Non-pigmented ciliary epithelial cell (primary cell): ENCODE measurements at places on chromosomes 12 and 14.
A peak's percentile ranks its signal among the peaks of the same experiment; 100 is the strongest.

- DNase-seq = no peak
Observed at GRCh38 chr12:54082397-54082892, 28.8 kb downstream of the HOXC4 start.

DNA sequence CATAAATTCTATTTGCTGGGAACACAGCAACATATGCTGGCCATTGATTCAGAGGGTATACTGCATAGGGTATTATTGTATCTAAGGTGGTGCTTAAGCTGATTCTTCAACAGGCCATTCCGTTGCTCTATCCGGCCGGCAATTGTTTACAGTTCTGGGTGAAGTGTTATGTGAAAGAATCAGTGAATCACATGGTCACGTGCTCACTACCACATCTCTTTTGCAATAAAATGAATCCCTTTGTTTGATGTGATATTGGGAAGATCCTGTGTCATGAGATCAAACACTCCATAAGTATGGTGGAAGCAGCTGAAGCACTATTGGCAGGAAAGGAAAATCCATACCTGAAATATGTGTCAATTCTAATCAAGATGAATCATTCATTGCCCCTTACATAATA lies 7.6 kb upstream of the USP15 start:
- DNase-seq = no peak

DNA sequence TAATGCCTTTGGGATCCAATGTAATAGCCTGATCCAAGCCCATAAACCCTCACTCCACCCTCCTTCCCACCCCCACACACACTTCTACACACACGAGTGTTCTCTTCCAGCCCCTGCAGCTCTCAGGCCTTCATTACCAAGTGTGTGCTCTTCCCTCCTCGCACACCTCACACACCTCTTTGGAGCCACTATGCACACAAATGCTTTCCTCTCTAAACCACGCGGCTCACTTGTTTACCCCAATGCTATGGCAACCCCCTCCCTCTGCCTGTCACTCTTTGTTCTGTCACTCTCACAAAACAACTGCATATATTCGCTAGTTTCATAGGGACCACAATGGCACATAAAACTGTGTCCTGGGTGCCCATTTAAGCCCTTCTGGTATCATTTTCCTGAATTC lies 35.1 kb downstream of the PPP2R5E start:
- DNase-seq = no peak

- DNase-seq = no peak
Observed at GRCh38 chr12:32183650-32184049, 77.0 kb downstream of the BICD1 start.

DNA sequence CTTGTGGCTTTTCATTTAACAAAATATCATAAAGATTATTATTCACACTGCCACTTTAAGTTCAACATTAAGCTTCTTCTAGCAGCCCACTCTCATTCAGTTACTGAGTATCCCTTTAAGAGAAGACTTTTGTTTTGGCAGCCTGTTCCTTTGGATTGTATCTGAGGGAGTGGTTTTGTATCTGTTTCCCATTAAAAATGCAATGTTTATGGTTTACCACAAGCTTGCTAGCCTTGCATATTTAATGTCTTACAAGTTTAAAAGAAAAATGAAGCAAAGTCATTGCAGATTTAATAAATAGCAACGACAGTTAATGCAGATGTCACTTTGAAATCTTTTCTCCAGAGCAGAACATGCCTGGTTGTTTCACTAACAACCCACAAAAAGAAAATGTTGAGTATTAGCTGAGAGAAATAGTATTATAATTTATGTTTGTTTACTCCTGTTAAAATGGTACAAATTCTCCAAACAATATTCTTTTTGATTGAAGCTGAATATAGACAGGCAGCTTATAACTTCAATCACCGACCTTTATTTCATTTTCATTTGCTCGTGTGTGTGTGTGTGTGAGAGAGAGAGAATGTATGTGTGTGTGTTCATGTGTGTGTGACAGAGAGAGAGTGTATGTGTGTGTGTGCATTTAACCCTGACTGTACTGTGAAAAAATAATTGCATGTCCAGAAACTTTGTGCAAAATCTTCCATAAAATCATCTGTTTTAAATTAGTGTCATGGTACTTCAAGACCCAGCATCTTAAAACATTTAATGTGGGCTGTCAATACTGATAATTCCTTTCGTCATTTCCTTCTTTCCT lies 1.8 kb downstream of the DCN start:
- DNase-seq = no peak

DNA sequence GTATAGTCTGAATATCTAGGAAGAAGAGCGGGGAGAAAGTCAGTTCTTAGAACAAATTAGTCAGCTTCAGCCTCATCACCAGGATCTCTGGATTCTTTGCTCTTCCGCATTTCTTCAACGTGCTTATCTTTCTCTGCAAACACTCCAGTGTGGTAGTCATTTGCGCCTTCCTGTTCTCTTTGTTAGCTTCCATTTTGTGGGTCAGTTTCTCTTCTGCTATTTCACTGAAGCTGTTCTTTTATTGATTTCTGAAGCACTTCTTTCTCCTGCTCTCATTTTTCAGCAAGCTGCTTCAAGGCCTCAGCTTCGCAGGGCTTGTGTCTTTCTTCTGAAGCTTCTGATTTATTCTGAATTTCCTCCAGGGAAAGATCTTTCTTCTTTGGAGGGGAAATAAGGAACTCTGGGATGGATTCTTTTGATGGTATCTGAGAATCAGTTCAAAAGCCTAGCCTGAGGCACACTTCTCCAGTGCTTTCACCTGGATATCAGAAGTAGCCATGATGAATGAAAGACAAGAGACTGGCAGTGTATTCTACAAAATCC lies 13.5 kb downstream of the AMN1 start:
- no peak for DNase-seq

GRCh38 chr12:47801170-47801903 lies 18.4 kb downstream of the HDAC7 start:
- no peak for DNase-seq

- no peak for DNase-seq
Observed at GRCh38 chr12:13080266-13080665, 23.2 kb downstream of the GSG1 start.

- DNase-seq = no peak
Observed at GRCh38 chr12:53190108-53190729, 9.5 kb upstream of the CSAD start.

- no peak for DNase-seq
Observed at GRCh38 chr12:104333692-104334255, 30.2 kb downstream of the EID3 start.

DNA sequence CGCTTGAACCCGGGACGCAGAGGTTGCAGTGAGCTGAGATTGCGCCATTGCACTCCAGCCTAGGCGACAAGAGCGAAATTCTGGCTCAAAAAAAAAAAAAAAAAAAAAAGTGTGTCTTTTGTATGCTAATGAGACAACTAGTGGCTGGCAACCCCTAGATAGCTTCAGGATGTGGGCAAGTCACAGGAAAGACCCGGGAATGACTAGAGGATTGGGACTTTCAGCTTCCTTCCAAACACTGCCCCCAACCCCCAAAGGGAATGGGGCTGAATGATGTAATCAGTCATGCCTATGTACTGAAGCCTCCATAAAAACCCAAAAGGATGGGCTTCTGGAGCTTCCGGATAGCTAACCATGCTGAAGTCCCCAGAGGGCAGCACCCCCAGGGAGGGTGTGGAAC lies 28.6 kb downstream of the USP44 start:
- DNase-seq = no peak

GRCh38 chr14:95098984-95099599 lies 58.2 kb downstream of the DICER1 start:
- no peak for DNase-seq

GRCh38 chr12:124797321-124797720 lies 66.3 kb downstream of the SCARB1 start:
- DNase-seq = no peak

DNA sequence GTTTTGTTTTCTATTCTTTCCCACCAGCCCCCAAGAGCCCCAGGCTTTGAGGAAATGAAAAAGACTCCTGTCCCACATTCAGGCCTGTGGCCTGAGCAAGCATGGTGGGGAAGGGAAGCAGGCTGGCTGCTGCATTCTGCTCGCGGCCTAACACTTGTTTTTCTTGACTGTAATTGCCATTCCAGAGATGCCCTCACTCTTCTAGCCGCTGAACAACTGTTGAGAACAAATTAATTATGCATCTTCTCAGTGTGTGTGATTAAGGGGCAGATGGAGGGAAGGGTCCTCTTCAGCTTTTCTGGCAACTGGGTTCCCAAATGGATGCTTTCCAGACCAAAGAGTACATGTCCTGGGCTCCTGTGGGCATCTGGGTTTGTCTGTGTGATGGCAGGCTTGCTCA lies 43.3 kb downstream of the ADCK1 start:
- DNase-seq = no peak

DNA sequence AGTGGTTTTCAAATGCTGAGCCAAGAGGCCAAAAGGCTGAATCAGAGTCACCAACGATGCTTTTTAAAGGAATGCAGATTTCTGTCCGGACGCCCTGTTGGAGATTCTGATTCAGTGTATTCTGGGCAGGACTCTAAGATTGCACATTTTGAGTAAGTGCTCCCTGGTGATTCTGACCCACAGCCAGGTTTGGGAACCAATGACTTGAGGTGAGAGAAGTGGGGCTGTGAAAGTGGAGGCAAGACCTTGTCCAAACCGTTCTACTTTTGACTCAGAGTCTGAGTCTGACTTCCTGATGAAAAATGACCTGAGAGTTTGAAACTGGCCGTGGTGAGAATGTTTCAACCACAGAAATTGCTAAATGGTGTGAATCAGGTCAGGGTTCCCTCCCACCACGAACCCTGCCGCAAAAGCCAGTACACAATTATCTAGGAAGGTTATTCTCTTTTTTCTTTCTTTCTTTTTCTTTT lies 90.2 kb downstream of the NTN4 start:
- peak; percentile 45 for DNase-seq

DNA sequence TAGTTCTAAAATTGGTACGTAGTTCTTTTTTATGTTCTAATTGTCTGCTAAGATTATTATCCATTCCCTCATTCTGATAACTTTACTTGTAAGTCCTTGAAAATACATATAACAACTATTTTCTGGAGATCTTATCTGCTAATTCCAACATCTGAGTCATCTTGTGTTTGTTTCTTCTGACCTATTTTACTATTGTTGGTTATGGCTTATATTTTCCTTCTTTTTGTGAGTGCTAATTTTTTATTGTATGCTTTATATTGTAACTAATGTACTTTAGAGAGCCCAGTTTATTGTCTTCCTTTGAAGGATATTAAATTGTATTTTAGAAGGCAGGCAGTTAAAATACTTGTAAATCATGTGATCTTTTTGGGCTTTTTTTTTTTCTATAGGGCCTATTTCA lies 149.3 kb upstream of the LRFN5 start:
- no peak for DNase-seq

GRCh38 chr14:98368221-98368620 lies 903.8 kb downstream of the BCL11B start:
- no peak for DNase-seq

- DNase-seq = no peak
Observed at GRCh38 chr12:54036620-54037359, 3.9 kb downstream of the HOXC5 start.

DNA sequence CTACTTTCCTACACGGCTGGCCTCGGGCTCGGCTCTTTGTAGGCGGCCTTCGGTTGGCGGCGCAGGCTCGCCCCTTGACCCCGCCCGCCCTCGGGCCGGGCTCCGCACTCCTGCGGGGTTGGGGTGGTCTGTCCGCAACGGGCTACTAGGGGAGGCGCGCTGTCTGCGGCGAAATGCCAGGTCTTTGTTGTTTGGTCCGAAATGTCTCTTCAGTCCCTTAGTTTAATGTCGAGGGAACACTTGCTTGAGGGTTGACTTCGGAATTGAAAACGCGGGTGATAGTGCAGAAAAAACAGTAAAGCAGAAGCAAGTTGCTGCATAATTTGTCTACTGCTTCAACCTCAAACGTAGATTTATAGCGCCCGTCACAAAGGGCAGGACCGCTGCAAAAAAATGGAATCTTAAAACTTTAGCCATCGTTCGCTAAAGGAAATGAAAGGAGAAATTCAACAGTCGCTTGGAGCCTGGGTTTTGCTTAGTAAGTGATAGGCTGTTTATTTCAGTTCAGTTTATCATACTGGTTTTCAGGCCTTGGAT lies 390 bp downstream of the JKAMP start:
- no peak for DNase-seq

GRCh38 chr14:84482256-84483071 lies 1047.5 kb upstream of the FLRT2 start:
- peak; percentile 51 for DNase-seq

- peak; percentile 50 for DNase-seq
Observed at GRCh38 chr14:65211341-65211987, 109.1 kb upstream of the MAX start.

DNA sequence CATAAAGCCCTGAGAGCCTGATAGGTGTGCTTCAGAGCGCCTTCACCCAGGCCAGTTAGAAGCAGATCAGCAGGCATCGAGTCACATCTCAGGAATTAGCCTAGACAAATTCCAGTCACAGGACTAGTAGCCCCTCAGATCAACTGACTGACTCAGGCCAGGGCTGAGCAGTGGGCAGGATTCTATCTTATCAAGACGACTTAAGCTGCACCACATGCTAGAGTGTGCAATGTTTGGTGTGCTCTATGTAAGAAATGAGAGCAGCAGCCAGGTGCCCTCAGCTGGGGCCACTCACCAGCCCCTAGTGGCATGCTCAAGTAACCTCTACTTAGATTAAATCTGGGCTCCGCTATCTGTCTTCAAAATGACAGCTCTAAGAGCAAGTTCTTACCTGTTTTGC lies 19.7 kb upstream of the NGB start:
- DNase-seq = peak; percentile 35
